A549 treated with dexamethasone at 1 μM for 4 hours (cell line): ENCODE measurements at places on chromosomes 16 and 17. TPM values are rescaled to one million over a fixed set of nuclear protein-coding genes. Genes with fewer than 3 reads are reported as not detected.

Gene KRT33B
- total RNA-seq, result not detected in 5 replicates

Gene ACSM3
- total RNA-seq, result 3.4 to 6.0 TPM (median 4.7 TPM) in 5 replicates

Gene CCL4
- total RNA-seq, result 0.29 TPM in 1 of 5 replicates, not detected in the others

Gene CD300C
- total RNA-seq, result 0.47 to 0.72 TPM (median 0.56 TPM) in 5 replicates

Gene METTL22
- total RNA-seq, result 21.1 to 25.1 TPM (median 22.2 TPM) in 5 replicates

Gene ZNF23
- total RNA-seq, result 5.5 to 6.4 TPM (median 6.0 TPM) in 5 replicates

Gene ACSM2A
- total RNA-seq, result not detected in 5 replicates

Gene SPNS1
- total RNA-seq, result 49.4 to 75.1 TPM (median 72.8 TPM) in 5 replicates

Gene OTOA
- total RNA-seq, result 0.04 to 0.09 TPM (median 0.06 TPM) in 5 replicates
